ENCODE measurements at places on chromosomes 11 and 22.
A peak's percentile ranks its signal among the peaks of the same experiment; 100 is the strongest.

GRCh38 chr11:88164320-88164719 is 10.9 kb downstream of the RAB38 start:
- DNase-seq: no peak

- no peak for DNase-seq
Measured at GRCh38 chr22:20245577-20246367, 22.3 kb downstream of the RTN4R start.

DNA sequence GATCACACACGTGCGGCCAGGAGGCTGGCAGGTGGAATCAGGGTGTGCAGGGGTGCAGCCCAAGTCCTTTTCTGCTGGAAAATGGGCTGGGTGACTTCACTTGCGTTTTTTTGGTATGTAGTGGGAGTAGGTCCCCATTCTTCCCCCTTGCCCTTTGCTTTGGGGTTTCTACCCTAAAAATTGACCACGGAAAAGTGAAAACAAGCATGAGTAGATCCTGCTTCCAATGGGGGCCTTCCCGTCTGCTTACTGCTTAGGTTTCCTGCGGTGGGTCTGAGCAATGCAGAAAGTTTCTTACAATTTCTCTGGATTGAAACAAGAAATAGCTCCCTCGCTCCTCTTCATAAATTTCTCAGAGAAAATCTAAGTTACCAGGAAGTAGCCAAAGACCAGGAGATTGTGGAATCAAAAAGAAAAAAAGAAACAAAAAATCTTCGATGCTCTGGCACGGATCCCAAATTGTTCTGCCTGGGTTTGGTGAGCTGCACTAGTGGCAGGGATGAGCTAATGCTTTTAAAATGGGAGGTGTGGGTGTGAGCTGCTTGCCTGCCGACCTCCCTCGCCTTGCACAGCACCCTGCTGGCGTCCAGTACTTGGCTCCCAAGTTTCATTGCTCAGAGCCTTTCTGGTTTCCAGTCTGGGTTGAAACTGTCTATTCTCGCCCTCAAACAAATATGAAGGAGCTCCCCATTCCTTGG is 2.4 kb downstream of the TIMP3 start:
- no peak for DNase-seq

DNA sequence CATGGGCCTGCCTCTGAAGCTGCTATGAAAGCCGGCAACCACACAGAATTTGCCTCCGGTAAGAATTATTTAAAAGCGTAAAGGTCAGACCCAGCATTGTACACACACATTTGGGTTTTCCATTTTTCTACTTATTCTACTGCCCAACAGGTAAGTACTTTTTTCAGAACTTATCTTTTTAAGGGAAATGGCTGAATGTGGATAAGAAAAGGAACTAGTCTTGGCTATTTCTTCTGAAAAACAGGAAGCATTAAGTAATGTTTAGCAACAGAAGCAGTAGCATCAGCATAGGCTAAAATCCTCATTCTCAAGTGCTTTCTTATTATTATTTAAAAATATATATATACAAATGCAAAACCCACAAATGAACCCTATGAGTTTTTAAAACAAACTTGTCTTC is 103.1 kb downstream of the MPPED2 start:
- DNase-seq: no peak

DNA sequence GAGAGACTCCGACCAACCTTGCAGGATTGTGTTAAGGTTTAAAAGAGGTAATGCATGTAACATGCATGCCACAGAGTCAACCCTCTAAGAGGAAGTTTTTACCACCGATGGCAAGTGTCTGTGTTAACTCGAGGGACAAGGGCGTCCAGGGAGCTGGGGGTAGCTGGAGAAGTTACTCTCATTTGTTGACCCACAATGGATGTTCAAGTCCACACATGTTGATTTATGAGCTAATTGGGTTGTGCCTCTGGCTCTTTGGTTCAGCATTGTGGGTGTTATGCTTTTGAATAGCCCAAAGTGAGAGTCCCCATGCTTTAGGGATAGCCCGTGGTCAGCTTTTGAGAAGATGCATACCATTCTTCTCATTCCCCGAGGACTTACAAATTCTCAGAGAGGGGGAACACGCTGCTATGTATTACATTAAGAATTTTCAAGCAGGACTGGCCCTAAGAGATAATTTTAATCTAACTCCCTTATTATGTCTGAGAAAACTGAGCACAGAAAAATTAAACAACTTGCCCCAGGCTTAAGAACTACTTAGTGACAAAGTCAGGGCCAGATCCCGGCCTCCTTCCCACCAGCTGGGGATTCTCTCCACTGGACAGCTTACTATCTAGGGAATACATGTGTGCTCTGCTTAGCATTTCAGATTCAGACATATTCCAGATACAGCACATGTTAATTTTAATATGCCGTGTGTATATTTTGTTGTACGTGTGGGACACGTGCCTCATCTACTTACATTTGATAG is 5.2 kb upstream of the PLET1 start:
- DNase-seq: no peak

- DNase-seq: no peak
Measured at GRCh38 chr11:8138526-8138925, 30.3 kb downstream of the RIC3 start.

DNA sequence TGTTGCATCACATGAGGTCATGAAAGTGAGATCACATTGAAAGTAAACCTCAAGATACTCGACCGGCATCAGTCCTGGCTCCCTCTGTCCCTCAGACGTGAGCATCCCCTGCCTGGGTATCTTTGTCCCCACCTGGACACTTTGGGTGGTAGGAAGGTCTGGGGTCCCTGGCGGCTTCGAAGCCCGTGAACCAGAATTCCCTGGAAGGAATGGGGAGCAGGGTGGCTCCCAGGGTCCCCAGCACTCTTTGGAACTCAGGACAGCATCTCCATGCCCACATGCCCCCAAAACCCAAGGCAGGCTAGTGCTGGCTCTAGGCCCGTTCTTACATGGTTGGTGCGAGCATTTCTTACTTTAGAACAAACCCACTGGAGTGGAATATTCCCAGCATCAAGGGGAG is 7.5 kb downstream of the DERL3 start:
- no peak for DNase-seq

DNA sequence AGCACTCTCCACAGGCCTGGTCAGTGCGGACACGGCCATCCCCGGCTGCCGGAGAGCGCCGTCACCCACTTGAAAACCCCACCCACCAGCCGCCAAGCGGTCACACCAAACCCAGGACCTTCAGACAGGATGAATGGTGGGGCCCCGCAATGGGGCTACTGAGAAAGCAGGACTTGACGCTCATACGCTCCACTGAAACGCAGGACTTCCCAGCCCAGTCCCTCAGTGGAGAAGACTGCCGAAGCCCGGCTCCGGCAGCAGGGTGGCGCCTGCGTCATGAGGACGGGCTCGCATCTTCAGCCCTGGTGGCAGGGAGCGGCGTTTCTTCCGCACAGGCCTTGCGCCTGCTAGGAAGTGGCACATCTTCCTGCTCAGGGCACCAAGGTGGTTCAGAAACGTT is 15.3 kb upstream of the PHLDA2 start:
- no peak for DNase-seq

- no peak for DNase-seq
Measured at GRCh38 chr11:8833568-8834315, 77.2 kb upstream of the AKIP1 start.

DNA sequence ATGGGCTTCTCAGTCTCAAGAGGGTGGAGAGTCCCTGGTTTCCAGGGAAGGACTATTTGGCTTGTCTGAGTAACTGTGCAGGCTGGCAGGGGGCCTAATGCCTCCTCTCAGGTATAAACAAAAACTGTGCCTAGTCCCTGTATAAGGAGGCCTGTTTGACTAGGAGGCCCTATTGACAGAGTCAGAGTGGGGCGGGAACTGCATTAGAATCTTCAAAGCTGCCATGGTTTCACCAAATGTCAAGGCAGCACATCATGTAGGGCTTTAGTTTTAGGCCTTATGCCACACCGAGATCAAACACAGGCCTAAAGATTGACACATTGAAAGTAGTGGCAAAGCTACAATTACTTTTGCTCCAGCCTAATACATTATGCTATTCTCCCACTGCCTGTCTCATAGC is 611.5 kb upstream of the B3GAT1 start:
- DNase-seq: no peak

GRCh38 chr11:1823376-1824220 is 11.2 kb upstream of the SYT8 start:
- no peak for DNase-seq

DNA sequence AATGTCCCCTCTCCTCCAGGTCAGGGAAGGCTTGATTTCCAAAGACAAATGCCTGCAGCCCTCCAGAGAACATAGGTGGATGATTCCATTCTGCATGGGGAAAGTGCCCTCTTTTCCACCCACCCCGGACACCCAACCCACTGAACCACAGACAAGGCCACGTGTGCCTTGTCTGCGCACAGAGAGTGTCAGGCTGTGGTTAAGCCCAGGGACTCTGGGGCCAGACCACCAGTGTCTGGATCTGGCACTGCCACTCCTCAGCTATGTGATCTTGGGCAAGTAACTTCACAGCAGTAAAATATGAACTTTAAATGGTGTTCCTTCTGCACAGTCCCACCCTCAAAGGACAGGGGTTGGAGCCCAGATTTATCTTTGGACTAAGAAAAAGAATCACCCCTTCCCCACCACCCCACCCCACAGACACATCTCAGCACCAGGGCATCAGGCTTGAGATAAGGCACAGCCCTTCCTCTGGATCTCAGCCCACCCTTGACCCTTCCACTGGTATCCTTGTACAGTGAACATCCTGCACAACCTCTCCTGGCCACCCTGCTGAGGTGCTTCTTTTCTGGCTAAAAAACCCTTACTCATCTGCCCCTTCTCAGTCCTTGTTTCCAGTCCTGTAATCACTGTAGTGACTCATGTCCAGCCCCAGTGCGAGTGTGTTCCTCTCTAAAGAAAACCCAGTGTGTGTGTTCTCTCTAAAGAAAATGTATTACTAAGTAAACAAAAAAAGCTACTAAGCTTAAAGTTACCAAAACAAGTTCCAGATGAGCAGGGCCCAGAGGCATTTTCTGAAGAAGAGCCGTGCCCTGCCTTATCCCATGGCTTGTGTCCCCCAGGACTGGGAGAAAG is 1.9 kb upstream of the PTGDR2 start:
- DNase-seq: no peak

- no peak for DNase-seq
Measured at GRCh38 chr11:122459064-122459463, 196.5 kb upstream of the UBASH3B start.

- no peak for DNase-seq
Measured at GRCh38 chr11:134333312-134333711, 1.5 kb downstream of the GLB1L2 start.

GRCh38 chr11:3865388-3866193 is 10.1 kb downstream of the STIM1 start:
- no peak for DNase-seq

GRCh38 chr11:7593481-7593880 is 79.7 kb downstream of the PPFIBP2 start:
- DNase-seq: no peak

GRCh38 chr22:27918341-27919221 is 475 bp downstream of the PITPNB start:
- DNase-seq: peak; percentile 47

DNA sequence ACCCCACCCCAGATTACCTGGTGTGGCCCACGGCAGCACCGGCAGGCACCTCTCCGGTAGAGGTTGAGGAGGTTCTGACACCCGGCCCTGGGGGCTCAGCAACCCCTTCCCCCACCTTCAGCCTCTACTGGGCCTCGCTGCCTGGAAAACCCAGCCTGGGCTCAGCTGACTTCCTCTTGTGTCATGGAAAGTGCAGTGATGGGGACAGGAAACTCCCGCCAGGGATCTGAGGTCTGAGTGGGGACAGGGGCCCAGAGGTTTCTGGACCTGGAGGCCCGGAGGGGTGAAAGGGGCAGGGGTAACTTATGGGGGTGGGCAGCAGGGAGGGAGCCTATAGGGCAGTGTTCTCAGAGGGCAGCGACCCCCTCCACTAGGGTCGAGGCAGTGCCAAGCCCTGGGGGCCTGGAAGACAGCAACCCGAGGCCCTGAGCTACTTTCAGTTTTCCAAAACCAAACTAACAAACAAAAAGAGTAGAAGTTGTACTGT is 10.0 kb upstream of the CD5 start:
- DNase-seq: peak; percentile 68

DNA sequence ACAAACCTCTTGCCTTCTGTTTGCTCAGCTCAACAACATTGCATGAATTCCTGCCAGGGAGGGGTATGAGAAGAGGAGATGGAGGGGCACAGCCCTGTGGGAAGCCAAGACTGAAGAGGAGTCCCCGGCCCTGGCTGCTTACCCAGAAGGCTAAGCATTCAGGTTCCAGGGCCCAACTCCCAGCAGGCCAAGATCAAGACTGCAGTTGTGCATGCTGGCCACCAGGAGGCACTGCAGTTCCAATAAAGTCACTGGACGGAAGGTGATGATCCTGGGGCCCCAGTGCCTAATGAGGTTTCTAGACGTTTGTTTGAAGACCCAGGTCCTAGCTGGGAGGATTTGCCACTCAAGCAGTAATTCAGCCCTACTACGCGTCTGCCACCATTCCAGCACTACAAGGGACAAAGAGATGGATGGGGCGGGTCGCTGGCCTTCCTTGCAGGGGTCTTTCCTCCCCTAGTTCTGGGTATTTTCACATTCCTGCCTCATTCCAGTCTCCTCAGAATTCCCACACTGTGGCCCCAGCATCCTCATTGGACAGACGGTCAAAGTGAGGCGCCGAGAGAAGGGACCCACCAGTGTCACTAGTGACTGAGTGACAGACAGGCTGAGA is 23.6 kb downstream of the ALX4 start:
- DNase-seq: peak; percentile 60

GRCh38 chr11:20034941-20035340 is 125.3 kb downstream of the DBX1 start:
- DNase-seq: no peak

- no peak for DNase-seq
Measured at GRCh38 chr11:93498161-93498560, 45.0 kb downstream of the SMCO4 start.

- DNase-seq: no peak
Measured at GRCh38 chr22:44906999-44907644, 102.7 kb downstream of the PHF21B start.

DNA sequence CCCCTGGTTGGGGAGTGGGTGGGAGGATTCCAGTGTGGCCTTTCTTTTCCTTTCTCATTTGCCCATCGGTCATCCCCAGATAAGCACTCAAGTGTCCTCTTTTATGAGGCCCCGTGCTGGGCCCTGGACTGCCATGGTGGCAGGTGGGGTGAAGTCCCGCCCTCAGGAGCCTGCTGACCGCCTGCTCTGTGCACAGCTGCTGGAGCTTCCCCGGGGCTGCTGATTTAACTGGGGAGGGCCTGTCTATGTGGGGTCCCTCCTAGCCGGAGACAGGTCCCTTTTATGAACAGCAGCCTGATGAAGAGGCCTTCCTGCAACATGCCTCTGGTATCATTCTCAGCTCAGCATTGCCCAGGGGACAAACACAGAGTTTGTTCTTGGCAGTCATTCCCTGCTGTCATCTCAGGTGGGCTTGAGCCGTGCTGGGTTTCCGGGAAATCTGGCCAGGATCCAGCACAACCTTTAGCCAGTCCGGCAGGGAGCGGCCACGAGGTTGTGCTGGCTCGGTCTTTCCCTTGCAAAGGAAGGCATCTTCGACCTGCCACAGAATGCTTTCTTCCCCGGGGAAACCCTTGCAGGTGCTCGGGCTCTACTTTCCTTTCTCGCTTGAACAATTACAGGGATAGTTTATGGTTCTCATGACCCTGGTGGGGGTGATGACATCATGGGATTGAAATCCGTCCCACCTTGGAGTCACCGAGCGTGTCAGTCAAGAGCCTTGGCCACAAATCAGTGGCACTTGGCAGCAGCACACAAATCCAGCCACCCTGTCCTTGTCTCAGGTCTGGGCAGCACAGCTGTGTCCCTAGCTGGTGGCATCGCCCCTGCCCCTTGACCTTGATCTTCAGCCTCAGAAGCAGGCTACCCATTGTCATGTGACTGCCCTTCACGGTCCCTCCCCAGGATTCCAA is 20.1 kb downstream of the ST14 start:
- DNase-seq: no peak

- DNase-seq: no peak
Measured at GRCh38 chr11:33802194-33802950, 28.1 kb upstream of the FBXO3 start.
